Activated T-cell treated with anti-CD3 and anti-CD28 coated beads, Interleukin-2, amount 50 U/mL, for 1 hour (primary cell): ENCODE measurements at places on chromosomes 4 and X.

DNA sequence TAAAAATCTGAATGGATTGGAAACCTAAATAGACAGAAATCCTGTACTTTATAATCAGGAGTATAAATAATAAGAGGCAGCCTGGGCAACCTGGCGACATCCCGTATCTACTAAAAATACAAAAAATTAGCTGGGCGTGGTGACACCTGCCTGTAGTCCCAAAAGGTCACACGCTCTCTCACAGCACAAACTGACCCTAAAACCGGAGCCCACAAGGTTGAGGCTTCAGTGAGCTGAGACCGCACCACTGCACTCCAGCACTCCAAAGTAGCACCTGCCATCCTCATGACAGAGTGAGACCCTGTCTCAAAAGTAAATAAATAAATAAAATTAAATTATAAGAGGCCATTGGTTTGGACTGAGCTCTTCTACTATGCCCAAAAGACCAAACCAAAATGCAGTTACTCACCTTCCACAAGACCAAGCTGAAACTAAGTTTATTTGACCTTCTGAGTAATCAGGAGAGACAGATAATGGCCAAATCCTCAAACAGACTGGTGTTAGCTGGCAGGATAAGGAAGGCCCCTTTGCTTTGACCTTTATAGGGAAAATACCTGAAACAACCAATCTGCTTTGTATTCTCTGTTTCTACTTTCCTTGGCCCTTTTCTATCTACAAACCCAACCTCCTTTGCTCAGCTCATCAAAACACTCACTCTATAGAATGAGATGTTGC lies 3.2 kb upstream of the GRSF1 start:
- no peak for DNase-seq

DNA sequence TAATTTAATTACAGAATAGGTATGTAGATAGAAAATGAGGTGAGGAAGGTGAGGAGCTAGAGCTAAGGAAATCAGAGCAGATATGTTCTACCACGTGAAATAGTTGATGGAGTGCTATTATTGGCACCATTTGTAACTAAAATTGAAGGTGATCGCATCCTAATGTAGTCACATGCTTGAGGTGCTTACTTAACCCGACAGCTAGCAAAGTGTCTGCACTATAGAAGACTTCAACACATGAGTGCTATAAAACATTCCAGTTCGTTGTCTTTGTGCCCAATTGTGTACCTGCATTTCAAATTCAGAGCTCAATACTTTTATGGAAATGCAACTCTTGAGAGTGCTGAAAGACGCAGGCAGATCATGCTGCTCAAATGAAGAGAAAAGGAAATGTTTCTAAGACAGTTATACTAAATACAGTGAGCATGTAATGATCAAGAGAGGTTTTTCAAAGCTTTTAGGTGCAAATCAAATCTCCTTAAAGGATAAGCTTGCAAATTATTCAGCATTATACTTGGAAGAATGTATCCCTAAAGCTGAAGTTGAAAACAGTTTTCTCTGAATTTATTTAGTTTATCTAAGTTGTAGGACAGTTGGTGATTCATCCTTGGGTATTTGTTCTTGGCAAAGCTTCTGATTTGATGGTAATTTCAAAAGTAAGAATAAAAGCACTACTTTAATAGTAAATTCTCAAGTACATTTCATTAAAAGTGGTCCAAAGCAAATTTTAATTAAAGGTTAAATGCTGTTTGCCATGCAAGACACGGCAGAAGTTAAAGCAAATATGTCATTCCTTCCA lies 223.9 kb upstream of the EPHA5 start:
- no peak for DNase-seq

- no peak for DNase-seq
These were observed 130.5 kb upstream of the APOOL start for GRCh38 chrX:84873176-84873575.

- no peak for DNase-seq
These were observed 33.5 kb upstream of the STOX2 start for GRCh38 chr4:183871581-183871980.

DNA sequence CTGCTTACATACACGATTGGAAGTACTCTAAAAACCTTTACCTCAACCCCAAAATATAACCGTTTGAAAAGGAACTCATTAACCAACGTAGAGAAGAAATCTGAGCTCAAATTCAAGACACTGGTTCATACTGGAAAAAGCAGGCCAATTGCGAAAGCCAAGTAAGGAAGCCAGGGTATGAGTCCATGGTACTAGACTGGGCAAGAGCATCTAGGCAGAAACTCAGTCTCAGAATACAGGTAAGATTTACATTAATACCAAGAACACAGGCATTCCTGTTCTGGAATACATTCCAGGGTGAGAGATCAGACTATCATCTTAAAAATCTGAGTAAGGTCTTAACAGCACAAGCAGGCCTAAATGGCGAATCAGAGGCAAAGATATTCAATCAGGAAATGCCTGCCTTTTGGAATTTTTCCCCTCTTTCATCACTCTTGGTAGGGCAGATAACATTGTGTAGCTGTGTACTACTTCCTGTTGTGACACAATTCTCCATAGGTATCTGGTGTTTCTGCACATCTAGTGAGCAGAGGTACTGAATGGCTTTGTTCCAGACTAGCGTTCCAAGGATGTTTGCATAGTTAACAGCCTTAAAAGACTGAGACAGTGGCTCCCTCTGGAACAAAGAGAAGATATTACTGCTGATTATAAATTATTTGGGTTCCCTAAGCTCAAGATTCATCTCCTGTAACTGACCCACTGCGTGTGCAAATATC lies 311.3 kb downstream of the PCDH19 start:
- DNase-seq: no peak

GRCh38 chr4:36322921-36323354 lies 41.5 kb downstream of the DTHD1 start:
- DNase-seq: no peak

DNA sequence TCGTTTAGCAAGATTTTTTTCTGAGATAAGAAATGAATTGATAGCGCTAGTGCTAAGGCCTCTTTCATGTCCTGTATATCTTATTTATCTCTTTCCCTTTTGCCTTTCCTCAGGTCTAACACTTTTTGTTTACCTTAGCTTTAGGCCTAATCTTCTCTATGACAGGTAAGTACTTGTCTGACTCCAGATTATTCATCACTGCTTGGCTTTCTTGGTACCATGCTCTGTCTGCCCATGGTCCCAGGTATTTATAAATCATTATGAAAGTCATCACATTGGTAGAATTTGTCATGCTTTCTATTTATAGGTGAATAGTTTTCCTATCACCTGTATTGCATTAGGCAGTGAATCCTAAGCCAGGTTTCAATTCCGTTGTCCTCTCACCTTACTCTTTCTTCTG lies 99.5 kb upstream of the CTSO start:
- no peak for DNase-seq

DNA sequence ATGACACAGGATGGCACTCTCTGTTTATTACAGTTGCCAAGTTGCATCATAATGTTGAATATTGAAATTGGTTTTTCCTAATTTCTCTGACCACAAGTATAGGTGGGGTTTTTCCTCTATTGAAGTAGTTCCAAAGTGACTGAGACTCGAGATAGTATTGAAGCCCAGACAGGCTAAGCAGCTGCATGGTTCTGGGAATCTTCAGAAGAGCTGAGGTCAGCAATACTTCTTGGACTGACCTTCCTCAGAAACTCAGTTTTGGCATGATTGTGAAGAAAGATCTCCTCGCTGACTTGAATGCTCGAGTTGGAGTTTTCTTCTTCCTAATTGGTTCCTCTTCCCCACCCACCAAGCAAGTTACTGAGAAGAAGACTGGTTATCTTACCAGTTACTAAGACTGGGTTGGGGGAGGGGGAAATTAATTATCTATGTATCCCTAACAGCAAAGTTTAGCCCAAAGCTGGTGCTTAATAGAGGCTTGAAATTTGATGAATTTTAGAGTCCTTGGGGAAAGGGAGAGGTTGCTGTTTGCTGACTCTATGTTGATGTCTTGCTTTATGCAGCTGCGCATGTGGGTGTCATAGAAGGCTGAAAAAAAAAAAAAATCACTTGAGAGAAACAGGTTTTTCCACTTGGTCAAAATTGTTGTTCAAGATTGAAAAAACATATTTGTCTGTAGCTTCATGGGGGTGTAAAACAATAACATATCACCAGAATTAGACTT lies 91.1 kb downstream of the P2RY10 start:
- no peak for DNase-seq

- no peak for DNase-seq
These were observed 622.7 kb downstream of the RAB28 start for GRCh38 chr4:12861422-12861821.

DNA sequence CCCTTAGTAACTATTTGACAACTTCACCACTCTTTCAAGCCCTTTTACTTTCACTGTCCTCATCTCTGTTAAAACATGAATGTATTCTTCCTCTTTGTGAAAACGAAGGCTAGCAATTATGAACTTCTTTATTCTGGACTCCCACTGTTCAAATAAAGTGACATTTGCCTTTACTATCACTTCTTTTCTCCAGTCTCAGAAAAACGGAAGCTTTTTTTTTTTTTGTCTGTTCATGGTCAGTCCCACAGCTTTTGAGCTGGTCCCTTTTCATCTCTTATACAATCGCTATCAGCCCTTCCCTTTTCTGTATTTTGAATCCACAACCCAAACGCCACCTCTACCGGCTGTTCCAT lies 327.7 kb downstream of the DKK2 start:
- DNase-seq: no peak

GRCh38 chr4:3111461-3111860 lies 37.0 kb downstream of the HTT start:
- DNase-seq: no peak

- no peak for DNase-seq
These were observed 6.0 kb upstream of the MAEA start for GRCh38 chr4:1283711-1284110.

DNA sequence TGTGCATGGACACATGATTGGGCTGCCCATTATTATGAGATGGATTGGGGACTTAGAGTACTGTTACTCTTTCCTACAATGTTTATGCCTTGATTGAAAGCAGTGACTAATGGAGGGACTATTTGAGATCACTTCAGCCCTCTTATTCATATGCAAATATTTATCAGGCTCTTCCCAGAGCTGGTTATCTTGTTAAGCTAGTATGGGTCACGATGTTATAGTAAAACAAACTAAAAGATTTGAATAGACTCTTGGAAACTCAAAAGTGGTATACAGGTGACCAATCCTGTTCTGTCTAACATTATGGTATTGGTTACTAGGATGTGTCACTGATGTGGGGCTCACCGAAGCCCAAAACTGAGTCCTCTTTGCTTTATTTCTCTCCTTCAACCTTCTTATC lies 306.2 kb upstream of the CASK start:
- no peak for DNase-seq

DNA sequence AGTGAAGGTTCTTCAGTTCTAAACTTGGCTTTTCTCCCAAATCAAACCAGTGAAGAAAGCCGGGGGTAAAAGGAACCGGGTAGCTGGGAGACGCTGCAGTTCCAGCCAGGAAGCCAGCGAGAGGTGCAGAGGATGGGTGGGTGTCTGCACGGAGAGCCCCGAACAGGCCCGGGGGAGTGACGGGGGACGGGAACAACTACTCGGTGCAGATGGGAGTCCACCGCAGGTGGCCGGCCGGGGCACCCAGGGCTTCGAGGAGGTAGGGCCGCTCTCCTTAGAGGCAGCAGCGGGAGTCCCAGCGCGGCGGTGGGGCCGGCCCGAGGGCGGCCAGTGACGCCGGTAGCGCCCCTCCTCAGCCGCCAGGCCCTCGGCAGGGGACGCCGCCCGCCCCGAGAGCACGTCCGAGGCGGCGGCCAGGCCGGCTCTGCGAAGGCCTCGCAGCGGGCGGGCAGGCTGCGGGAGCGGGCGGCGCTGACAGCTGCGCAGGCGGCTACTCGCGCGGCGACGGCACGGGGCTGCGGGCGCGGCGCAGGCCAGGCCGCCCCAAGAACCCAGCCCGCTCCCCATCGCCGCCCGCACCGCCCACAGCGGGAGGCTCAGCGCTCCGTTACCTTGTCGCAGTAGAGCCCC lies 449 bp downstream of the FBXL5 start:
- no peak for DNase-seq

GRCh38 chr4:82495666-82496065 lies 65.3 kb downstream of the ENOPH1 start:
- no peak for DNase-seq

DNA sequence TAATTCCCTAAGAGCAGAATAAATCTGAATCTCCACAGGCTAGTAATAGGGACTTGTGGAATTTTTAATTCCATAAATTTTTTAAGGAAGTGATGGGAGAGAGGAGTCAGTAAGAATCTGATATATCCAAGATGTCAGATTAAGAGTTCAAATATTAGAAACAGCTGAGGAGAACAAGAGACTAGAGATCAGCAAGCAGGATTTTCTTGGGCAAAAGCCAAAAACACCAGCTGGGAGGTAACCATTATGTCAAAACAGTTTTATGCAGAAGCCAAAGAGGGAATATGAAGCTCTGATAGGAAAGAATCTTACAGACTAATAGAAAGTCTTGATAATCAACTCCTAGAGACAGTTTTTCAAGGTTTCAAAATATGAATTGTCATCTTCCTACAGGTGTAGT lies 72.2 kb upstream of the RBPJ start:
- no peak for DNase-seq

DNA sequence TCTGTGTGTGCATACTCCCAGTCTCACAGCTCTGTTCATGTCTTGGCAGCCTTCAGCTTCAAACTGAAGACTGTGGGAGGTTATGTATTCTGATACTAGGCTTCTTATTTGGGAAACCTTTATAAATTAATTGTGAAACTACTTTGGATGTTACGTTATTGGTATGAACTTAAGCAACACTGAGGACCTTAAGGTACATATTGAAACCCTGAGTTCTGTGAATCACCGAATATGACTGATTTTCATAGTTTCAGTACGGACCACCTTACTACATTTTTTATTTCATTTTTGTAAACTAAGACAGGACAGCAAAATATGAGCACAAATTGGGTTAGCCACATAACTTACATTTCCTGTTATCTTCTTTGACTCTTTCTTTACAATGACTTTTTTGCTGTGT lies 498.4 kb downstream of the PDGFC start:
- no peak for DNase-seq

- DNase-seq: no peak
These were observed 18.0 kb downstream of the ING2 start for GRCh38 chr4:183522821-183523220.

GRCh38 chr4:1201851-1202525 lies 29.6 kb upstream of the SPON2 start:
- DNase-seq: peak; percentile 82

DNA sequence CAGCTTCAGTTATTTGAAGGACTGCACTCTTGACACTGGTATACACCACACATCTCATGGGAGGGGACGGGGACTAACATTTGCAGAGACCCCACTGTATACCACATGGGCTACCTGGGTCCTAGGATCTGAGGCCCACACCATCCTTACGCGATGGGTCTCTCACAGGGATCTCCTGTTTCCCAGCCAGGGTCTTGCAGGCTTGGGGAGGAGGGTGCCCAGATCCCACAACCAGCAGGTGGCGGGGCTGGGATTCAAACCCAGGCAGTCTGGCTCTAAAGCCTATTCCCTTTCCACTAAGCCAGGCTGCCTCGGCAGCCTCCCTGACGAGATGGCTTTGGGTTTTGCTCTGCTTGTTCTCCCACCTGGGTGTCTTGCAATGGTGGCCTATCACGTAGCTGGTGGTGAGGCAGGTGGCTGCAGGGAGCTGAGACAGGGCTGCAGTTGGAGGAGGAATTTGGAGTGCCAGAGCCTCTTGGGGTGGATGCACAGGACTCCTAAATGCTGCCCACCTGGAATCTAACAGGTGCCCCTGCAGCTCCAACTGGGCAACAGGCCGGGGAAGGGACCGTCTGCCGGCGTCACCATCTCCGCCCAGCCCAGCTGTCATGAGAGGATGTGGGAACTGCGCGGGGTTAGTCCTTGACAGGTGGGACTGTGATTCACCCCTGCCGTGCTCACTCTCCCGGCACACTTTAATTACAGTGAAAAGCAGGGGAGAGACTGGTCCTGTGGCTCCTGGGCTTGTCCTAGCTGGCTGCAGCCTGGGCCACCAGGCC lies 110.7 kb downstream of the PSAPL1 start:
- DNase-seq: no peak
